ENCODE measurements at places on chromosomes 11 and 22.
A peak's percentile ranks its signal among the peaks of the same experiment; 100 is the strongest.

DNA sequence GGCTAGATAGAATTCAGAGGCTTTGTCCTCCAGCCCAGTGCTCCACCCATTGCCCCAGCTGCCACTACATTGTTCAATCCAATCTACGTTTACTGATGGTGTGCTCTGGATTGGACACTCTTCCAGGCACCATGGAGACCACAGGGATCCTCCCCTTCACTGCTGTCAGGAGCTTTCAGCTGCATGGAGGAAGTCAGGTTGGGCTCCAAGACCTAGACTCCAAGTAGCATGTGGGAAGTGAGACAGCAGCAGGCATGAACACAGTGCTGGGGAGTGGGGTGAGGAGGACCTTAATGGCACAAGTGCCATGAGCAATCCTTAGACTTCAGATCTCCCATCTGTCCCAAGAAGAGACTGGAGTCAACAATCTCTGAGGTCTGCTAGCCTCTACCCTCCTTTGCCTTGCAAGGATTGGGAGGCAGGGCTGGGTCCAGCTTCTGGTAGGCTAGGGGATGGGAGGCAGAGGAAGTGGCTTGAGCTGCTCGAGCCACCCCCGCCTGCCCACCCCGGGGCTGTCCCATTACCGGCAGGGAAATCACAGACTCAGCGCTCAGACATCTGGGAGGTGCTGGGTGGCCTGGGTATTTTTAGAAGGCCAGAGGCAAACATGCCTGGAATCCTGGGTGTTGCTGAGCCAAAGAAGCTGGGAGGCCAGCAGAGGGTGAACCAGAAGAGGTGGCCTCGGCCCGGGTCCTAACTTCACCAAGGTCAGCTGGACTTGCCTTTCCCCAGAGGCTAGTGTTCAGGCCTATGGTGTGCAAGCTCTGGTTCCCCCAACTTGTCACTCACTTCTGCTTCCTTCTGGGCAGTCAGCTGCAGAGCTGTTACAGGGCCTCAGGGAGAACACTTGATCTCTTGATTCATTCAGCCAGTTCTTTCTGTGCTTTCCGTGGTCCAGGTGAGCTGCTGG is 15.2 kb upstream of the FCHSD2 start:
- peak; percentile 36 for DNase-seq

DNA sequence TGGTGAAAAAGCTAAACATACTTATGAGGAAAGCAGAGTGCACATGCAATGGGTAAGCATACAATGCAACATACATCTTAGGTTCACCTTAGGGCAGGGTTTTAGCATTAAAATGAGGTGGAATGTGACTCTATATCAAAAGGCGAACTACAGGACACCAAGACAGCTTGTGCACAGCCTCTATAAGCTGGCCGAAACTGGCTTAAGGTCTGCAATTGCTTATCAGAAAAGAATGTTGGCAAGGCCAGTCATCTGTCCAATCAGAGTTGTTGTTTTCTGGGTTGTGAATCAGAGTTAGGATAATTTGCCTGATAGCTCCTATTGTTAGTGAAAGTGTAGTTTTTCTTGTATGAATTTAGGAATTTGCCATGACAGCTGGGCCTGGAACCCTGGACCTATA is 76.5 kb downstream of the LRRC4C start:
- DNase-seq = no peak

DNA sequence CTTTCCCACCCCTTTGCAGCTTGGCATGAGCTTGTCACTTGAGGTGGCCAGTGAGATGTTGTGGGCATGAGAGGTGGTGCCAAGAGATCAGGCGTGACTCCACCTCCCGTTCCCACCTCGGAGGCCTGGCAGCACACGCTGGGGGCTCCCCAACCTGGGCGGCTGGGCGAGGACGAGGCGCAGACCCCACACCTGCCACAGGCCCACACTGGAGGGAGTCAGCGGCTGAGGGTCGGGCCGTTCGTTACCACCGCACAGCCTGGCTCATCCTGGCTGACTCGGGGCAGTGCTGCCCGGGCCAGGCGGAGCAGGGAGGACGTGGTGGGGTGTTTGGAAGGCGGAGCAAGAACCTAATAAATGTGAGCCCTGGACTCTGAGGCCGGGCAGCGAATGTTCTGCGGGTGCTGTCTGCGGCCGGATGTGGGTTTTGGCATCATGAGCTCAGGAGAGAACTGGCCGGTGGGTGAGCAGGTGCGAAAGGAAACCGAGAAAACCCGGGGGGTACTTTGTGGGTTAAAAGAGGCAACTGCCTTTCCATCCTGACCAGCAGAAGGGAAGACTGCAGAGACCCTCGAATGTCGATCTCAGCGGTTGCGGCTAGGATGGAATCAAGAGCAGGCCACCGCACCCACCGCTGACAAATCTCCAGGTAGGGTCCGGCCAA is 10.2 kb upstream of the IFITM3 start:
- DNase-seq = peak; percentile 62

DNA sequence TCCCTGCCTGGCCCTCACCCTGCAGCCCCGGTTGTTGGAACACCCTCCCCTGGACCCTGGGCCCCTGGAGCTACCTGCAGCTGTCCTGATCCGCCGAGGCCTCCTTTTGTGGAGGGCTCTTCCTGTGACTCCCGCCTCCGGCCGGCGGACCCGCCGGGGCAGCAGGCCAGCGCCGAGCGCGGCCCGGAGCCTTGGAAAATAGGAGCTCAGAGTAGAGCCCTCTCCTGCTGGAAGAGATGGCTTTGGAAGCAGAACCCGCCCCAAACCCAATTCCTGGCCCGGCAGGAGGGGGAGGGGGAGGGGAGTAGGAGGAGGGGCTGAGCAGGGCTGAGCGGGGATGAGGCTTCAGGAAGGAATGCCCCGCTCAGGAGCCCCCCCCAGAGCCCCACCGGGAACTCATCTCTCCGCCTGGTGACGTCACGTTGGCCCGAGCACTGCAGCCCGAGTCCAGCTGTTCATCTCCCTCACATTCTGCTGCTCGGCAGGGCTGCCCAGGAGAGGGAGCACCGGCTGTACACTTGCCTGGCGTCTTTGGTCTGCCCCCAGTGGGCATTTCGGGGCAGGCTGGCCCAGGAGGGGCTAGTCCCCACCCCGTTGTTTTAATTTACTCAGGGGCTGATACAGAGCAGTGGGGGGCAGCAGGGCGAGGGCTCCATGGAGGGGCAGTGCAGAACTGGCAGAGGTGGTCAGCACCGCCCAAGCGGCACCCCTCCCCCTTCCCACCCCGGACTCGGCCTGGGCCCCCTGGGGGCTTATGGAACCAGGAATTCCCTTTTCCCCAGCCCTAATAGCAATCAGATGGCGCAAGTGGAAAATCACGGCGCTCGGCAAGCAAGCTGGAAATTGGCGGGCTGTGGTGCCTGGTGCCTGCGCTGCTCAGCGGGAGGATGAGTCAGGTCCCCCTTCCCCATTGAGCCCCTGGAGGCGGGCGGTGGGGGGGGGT is at the start of gene MRGPRF:
TSS of gene MRGPRF (minus strand) at position 238 of the 943 bp plus-strand sequence. CDS start 3,345 bp downstream, outside the sequence.
- no peak for DNase-seq

GRCh38 chr22:22110548-22111266 is 128.1 kb upstream of the TOP3B start:
- DNase-seq = peak; percentile 67

GRCh38 chr11:43738600-43739409 is 58.3 kb downstream of the HSD17B12 start:
- no peak for DNase-seq

- no peak for DNase-seq
Observed at GRCh38 chr22:23279781-23280180, 99.5 kb downstream of the BCR start.

DNA sequence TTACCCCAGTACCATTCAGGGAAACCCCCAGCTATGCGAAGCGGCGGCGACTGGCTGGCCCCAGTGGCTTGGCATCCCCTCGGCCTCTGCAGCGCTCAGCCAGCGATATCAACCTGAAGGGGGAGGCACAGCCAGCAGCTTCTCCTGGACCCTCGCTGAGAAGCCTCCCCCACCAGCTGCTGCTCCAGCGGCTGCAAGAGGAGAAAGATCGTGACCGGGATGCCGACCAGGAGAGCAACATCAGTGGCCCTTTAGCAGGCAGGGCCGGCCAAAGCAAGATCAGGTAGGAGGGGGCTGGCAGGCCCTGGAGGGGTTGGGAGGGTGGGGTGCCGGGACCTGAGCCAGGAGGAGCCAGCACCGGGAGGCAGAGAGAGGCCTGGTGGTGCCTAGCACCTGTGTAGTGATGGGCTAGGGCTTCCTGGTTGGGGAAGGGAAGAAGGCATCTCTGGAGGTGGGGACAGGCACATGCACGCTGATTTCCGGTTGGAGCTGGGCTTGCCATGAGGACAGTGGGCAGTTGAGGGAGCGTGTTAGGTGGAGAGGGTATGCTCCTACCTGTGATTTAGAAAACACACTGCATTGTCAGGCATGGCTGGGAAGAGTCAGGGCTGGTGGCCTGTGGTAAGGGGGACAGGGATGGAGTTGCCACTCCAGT is 22.3 kb downstream of the SHANK3 start:
- no peak for DNase-seq

DNA sequence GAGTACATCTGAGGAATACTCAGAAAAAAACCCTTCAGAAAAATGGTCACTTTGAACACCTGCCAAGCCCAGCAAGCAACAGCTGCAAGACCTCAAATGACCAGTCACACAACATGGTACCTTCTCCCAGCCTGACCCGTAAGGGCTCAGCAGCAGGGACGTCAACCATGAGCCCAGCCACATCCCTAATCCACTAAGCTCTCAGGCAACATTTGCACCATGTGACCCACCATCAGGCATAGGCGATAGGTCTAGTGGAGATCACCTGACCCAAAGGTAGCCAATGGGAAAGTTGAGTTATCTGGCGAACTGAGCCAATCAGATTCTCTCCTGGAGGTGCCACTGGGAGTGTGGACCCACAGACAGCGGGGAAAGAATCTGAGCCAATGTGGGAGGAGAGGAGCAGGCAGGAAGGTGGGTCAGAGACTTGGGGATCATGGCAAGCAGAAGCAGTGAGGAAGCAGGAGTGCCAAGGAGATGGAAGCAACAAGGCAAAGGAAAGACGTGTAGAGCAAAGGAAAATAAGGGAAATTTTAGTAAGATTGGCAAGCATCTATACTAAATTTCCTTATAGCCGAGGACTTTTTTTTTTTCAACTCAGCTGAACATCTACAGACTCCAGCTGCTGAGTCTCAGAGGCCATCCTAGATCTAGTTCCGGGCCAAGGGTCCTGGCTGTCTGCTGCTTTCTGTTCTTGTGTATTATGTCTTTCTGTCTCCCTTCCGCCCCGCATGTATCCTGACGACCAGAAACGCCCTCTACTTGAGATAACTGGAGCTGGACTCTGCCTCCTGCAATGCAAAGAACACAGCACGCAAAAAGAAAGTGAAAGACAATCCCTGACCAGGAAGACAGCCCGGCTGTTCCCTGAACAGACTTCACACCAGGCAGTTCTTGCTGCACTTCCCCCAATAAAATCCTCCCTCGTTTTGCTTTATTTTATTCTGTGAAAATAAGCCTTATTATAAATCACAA is 11.0 kb upstream of the PLAAT2 start:
- peak; percentile 30 for DNase-seq

GRCh38 chr11:123525097-123525496 is 95.0 kb downstream of the GRAMD1B start:
- DNase-seq = no peak

DNA sequence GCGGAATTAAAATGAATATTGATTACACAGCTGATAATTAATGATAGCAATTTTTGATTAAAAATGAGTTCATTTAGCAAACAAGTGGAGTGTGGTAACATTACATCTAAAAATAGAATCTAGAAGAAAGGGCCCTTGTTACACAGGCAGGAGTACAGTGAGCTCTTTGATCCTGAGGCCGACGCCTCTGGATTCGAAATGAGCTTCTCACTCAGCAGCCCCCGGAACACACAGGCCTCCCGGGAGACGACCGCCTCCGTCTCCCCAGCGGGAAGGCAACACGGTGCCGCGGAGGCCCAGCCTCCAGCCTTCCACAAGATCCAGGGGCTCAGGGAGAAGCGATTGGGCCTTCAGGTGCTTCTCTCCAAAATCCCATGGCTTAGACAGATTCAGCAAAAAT is 379.1 kb downstream of the BRD1 start:
- DNase-seq = no peak

DNA sequence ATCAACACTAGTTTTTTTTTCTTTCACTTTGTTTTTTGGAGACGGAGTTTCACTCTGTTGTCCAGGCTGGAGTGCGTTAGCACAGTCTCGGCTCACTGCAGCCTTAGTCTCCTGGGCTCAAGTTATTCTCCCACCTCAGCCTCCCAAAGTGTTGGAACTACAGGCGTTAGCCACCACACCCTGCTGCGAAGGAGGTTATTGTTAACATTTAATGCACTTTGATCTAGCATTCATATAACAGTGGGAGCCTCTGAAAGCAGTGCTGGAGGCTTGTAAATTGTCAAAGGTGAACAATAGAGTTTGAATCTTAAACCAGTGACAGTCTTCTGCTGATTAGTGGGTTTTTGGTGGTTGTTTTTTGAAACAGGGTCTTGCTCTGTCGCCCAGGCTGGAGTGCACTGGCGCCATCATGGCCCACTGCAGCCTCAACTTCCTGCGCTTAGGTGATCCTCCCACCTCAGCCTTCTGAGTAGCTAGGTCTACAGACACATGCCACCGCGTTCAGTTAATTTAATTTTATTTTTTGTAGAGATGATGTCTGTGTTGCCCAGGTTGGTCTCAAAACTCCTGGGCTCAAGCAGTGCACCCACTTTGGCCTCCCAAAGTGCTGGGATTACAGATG is 96.9 kb upstream of the HORMAD2 start:
- no peak for DNase-seq

- no peak for DNase-seq
Observed at GRCh38 chr11:95074792-95075563, 8.3 kb downstream of the SRSF8 start.

- DNase-seq = no peak
Observed at GRCh38 chr22:46587061-46587460, 33.1 kb upstream of the GRAMD4 start.

DNA sequence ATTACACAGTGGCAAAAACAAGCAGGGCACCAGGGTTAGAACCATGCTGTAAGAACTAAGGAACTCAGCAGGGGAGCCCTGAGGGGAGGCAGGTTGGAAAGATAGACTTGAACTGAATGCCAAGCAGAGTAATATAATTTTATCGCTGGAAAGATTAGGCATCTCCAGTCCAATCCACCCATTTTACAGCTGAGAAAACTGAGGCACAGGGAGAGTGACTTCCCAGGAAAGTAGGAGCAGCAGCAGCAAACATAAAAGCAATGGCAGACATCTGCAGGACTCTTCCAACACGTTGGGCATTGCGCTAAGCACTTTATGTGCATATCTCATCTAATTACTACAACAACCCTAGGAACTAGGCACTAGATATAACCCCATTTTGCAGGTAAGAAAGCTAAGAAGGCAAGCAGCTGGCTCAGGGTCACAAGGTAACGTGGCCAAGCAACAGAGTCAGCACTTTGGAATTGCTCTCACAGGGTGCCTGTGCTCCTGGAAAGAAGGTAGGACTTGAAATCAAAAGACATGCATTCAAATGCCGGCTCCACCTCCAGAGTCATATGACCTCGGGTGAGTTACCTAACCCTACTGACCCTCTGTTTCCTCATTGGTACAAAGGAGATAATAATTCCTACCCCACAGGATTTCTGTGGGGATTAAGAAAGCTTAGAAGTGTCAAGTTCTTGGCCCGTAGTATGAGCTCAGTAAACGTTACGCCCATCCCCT is 215.3 kb downstream of the BARX2 start:
- no peak for DNase-seq

GRCh38 chr22:42763965-42764480 is 43.4 kb upstream of the A4GALT start:
- DNase-seq = no peak

- DNase-seq = no peak
Observed at GRCh38 chr11:84289381-84289906, 1003.3 kb upstream of the CCDC90B start.

GRCh38 chr11:45528435-45528834 is 137.0 kb downstream of the CHST1 start:
- DNase-seq = no peak

All from stimulated activated naive CD8-positive, alpha-beta T cell treated with anti-CD3 and anti-CD28 coated beads, Interleukin-15, Interleukin-2, amounts not matched to agents 100 U/mL and 50 U/mL, for 24 hours (primary cell).